ENCODE measurements at places on chromosomes 5 and 9.

DNA sequence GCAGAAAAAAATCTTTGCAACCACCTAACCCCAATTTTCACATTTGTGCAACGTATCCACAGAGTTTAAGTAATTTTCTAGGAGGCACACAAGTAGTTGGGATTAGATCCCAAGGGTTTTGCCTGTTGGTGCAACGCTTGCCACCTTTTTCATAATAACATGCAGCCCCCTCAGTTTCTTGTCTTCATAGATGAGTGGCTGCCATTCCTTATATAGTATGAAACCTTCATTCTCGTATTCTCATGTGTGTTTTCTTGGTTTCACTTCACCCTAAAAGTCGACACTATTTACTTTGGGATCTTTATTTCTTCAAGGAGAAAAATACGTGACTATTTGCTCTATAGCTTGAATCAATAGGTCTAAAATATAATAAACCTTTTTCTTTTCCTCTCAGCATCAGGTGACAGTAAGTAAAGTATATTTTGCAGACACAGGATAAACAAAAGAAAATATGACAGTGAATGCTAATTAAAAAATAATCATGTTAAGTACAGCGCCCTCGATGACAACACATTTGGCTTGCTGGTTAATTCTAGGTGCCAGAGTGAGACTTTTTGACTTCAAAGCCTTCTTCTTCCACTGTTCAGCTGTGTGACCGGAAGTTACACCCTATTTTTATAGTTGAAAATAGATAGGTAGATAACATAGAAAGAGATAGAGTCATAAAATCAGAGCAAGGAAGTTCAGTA lies 342.8 kb upstream of the CCNG1 start:
- DNase-seq, result no peak

GRCh38 chr5:101531026-101531425 lies 627.9 kb upstream of the ST8SIA4 start:
- no peak for DNase-seq

DNA sequence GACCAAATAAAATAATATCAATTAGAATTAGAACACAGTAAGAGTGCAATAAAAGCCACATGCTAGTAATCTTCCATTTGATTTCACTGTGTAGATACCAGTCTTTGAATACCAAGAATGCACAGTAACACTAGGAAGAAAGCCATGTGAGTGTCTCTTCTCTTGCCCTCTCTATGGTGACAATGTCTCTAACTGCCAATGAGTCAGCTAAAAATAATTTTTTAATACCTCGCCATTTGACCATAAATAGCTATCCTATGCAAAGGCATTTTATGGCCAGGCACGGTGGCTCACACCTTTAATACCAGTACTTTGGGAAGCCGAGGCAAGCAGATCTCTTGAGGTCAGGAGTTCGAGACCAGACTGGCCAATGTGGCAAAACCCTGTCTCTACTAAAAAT lies 30.6 kb downstream of the EDIL3 start:
- no peak for DNase-seq

DNA sequence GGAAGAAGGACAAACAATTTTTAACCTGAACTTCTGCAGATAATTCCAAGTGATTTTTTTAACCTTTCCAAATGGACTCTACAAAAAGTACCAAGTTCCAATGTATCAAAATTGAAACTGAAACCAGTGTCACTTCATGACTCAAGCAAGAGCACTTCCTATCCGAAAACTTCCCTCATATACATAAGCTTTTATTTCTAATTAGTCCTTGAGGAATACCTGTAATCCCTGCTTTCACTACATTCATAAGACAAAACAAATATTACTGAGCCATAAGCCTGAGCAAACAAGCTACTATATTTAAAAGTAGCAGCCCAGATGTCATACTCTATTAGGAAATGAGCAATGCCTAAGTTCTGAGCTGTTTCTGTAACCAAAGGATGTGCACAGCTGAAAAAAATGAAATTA lies 224.4 kb downstream of the EBF1 start:
- DNase-seq, result no peak

DNA sequence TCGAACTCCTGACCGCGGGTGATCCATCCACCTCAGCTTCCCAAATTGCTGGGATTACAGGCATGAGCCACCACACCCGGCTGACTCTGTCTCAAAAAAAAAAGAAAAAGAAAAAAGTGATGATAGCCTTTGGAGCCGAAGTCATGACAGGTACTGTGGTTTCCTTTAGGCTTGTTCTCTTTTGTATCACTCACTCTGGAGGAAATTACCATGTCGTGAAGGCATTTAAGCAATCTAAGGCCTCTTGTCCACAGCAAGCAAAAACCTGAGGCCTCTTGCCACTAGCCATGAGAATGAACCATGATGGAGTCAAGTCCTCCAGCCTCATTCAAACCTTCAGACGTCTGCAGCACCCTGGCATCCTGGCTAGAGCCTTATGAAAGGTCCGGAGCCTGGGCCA lies 286.1 kb downstream of the RAB3C start:
- no peak for DNase-seq

DNA sequence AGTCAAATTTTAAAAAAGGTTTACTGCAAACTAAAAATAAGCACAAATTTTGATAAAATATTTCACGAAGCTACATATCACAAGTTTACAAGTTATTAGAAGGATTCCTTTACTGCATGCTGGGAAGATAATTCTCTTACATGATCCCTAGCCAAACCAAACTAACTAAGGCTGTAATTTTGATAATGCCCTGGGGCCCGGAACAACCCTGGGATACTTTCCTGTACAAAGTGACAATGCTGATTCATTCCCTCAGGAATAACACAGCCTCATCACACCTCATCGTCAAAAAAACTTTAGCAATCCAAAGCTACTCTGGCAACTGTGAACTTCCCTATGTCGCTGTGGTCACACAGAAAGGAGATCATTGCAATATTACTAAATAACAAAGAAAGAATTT lies 402.9 kb downstream of the RAB3C start:
- no peak for DNase-seq
